Stimulated activated CD8-positive, alpha-beta memory T cell treated with anti-CD3 and anti-CD28 coated beads, Interleukin-4, amount 100 ng/mL, for 48 hours (primary cell): ENCODE measurements at places on chromosomes 3 and 15.

DNA sequence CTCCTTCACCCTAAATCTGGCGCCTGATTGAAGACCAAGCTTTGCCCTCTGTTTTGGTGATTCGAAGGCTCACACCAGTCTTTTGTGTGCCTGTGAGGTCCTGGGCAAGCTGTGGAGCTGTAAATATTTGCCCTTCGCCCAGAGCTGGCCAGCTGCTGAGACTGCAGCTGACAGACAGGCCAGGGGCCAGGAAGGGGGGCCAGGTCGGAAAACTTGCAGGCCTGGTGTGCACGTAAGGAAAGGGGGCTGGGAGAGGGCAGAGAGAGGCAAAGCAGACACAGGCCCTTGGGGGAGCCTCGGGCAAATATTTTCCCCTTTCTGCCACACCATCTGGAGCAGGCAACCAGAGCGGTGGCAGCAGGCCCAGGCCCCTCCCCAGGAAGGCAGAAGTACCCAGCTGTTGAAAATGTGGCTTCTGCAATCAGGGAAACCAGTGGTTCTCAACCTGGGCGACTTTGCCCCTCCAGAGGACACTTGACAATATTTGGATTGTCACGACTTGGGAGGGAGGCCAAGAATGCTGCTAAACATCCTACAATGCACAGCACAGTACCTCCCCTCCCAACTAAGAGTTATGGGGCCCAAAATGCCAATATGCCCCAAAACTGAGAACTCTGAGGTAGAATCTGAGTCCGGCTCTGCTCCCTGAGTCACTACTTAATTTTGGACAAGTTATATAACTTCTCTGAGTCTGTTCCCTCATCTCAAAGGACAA, 2.5 kb downstream of the PDZRN3 start:
- DNase-seq = no peak

DNA sequence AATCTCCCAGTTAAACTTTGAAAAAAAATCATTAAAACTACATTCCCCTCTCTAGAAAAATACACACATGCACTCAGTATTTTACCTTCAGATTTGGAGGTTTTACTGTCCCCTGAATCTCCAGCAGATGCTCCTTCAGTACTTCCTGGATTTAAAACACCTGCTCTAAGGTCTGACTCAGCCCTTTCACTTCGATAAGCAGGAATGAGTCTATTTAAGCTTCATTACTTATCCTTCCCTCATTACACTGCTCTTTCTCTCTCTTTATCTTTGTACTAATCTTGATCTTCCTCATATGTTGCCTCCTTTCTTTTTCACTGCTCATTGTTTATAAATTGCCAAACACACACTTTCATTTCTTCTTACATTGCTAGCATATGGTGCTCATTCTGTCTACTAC, 443.9 kb downstream of the DIPK2A start:
- no peak for DNase-seq

DNA sequence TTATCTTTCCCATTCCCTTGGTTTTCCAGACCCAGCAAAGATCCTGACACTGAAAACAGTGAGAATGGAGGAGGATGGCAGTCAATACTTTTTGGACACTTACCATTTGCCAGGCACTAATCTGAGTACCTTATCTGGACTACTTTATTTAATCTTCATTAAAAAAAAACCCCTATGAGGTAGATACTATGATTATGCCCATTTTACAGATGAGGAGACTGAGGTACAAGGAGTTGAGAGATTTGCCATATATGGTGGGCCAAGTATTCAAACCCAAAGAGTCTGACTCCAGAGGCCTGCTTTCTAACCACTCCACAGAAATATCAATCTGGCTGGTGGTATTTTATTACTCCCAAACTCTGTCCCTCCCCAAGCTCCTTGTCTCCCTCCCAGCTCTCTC, 19.6 kb downstream of the HCN4 start:
- no peak for DNase-seq

- DNase-seq = no peak
These were observed 24.8 kb downstream of the GABRR3 start for GRCh38 chr3:98010194-98010882.

GRCh38 chr3:143084856-143085731, 34.5 kb upstream of the CHST2 start:
- no peak for DNase-seq

- peak; percentile 60 for DNase-seq
These were observed 468 bp downstream of the UBP1 start for GRCh38 chr3:33439546-33440327.

DNA sequence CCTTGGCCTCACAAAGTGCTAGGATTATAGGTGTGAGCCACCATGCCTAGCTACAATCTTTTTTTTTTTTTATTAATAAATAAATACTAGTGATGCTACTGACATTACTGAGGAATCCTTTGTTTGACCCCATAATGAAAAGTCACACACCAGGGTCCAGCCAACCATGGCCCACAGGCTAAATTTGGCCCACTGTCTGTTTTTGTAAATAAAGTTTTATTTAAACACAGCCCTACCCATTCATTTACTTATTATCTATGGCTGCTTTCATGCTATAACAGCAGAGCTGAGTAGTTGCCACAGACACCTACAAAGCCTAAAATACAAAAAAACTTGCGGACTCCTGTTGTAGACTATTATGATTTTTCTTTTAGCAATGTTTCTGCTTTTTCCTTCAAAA, 7.4 kb downstream of the INTS14 start:
- no peak for DNase-seq

DNA sequence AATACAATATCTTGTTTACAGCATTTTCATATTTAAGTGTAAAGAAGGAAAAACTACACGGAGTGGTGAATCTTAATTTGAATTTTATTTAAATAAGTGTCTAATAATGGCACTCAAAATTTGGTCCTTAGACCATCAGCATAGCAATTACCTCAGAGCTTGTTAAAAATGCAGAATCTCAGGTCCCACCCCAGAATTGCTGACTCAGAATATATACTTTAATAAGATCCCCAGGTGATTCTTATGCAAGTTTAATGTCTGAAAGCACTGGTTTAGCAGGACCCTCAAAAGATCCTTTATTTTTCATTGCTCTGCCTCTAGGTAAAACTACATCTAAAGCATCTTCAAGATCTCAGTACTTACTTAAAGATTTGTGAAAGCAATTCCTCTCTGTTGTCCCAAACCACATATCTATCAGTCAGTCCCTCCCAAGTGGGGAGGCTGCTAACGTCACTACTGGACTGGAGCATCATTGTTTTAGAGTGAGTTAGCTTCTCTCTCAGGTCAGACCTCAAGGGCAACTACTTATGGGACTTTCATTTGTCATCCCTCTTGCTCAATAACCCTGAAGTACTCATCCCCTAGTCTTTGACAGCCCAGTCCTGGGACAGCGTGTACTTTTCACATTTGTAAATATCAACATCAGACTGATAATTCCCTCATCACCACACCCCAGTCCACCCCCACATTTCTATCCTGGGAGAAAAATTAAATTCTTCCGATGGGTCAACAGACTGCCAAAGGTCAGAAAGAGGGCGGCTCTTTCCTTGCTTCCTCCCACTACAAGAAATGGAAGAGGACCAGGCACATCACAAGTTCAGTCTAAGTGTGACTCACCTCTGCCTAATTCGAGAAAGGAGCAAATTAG, 76.7 kb downstream of the CBLB start:
- DNase-seq = no peak

DNA sequence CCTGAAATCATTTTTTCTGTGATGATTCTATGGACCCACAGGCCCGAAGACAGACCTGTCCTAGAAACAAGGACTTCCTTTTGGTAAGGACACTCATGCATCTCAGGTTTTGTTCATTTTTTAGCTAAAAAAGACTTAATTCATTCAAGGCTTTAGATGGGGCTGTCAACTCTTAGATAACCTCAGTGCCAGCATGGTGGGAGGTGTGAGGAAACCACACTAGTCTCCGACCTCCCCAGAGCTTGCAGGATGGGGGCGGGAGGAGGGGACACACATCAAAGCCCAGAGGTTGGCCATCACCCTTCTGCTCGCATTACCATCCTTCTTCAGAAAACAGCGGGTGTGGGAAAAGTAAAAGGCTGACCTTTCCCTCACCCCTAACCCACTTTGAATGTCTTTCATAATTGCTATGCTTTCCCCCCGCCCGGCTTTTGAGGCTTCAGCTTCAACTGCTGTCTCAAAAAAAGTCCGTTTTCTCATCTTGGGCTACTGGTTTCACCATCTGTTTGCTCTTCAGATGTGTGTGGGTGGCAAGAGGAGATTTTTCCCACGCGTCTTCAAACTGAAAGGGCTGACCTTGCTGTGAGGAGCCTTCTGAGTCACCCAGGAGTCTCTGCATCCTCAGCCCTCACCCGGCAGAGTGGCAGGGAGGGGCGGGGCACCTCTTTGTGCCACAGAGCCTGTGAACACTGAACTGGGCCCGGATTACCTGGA, 27.6 kb upstream of the CXCR6 start:
- DNase-seq = peak; percentile 88

GRCh38 chr3:50442945-50443579, 60.4 kb downstream of the CACNA2D2 start:
- DNase-seq = no peak

GRCh38 chr3:41690766-41691563, 270.9 kb downstream of the ULK4 start:
- DNase-seq = no peak

- DNase-seq = no peak
These were observed 18.1 kb upstream of the STAC start for GRCh38 chr3:36362216-36362615.

- no peak for DNase-seq
These were observed 135.0 kb upstream of the PRR20G start for GRCh38 chr3:127422663-127423375.

DNA sequence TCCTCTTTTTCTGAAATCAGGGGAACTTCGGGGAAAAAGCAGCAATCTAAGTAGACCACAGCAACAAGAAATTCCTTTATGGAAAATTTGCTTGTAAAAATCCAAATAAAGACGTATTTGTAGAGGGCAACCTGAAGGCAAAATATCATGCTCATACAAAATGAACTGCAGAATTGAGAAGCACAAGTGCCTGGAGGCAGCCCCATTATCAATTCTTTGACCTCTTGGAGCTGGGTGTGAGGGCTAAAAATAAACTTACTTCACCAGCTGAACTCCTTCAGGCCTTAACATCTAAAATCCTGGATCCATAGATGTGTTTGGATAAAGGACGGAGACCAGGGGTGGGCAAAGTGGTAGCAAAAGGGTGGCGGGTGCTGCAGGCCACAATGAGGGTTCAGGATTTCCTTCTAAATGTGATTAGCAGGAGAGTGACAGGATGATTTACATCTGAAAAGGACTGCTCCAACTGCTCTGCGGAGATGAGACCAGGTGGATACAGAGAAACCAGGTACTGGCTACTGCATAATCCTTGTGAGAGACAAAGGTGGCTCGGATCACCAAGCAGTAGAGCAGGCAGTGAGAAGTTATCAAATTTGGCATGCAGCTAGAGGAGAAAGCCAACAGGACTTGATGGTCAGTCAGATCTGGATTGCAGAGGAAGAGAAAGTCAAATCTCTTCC, 81.7 kb upstream of the TJP1 start:
- DNase-seq = no peak

DNA sequence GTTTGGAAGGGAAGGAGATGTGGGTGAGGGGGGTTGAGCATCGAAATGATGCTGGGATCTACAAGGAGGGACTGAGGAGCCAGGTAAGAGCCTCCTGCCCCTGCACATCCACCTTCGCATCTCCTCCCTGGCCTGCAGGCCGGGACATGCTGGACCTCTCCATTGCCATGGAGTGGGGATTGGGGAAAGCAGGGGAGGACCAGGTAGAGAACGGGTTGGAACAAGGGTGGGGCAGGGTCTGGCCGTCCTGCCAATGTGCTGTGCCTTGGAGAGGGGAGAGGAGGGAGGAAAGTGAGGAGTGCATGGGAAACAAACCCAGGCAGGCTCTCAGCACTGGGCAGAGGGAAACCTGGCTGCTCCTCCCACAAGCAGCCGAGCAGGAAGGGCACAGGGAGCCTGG, 10.6 kb downstream of the PLA2G4B start:
- no peak for DNase-seq

DNA sequence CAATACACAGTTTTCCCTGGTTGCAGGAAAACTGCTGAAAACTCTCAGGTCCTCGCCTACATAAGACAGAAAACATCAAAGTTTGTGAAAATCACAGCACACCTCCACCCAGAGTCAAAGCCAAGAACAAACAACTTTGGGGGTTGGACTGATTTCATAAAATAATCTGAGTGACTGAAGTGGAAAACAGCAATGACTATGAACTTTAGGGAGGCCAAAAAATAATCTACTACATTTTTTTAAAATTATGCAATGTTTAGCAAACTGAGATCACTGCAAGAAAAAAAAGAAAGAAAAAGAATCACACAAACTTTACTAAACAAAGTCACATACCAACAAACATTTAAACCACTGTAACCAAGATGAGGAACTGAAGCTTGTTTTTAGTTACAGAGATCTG, 15.9 kb upstream of the FOXP1 start:
- DNase-seq = no peak

DNA sequence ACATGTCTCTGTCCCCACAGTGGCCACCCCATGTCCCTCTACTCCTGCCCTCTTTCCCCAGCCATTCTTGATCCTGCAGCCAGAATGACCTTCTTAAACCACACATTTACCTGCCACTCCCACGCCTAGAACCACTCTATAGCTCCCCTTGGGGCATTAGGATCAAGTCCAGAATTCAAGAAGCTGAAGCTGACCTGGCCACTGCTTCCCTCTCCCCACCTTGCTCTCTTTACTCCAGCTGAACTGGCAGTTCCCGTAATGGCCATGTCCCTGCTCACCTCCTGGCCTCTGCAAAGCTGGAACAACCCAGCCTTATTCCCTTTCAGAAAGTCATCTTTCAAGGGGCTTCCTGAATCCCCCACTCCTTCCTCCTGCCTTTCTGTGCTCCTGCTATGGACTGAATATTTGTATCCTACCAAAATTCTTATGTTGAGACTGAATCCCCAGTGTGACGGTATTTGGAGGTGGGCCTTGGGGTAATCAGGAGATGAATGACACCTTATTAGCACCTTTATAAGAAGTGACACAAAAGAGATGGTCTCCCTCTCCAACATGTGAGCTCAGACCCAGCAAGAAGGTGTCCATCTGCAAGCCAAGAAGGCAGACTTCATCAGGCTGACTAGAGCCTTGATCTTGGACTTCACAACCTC, 3.8 kb downstream of the CSRNP1 start:
- DNase-seq = no peak

GRCh38 chr3:170727754-170728153, 141.9 kb upstream of the SLC7A14 start:
- DNase-seq = no peak

DNA sequence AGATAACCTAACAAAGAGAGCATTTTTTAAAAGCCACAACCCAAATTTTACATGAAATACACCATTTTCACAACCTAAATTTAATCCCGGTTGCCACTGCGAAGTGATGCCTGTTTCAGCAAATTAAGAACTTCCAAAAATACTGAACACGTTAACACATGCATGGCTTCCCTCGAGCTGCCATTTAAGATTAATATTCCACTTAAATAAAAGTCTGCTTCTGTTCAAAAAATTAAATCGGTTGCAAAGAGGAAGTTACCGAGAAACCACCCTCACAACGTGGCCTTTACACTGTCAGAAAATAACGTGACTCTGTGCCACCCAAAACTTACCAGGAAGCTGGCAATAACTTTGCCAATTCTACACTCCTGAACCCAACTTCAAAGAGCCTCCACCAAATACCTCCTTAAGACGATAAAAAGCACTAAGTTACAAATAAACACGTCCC, 1.2 kb downstream of the TBL1XR1 start:
- no peak for DNase-seq

GRCh38 chr3:195565716-195566115, 18.0 kb downstream of the APOD start:
- DNase-seq = no peak
